ENCODE measurements at places on chromosomes 1 and 21.

DNA sequence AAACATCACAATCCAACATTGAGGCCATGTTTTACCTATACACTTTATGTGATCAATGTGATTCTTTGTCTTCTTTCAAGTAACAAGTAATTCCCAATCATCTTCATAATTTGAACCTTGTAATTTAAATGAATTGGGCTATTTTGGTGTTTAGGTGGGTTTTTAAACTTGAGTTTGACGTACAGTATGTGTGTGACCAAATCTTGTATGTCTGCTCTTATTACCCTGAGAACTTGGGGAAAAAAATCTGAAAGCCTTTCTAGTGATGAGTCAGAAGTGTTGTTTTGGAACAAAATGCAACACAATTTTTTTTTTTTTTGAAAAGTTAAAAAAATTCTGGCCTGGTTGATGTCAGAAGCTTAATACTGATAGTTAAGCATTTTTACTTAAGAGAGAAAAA lies 68.5 kb downstream of the HHAT start:
- no peak for DNase-seq

DNA sequence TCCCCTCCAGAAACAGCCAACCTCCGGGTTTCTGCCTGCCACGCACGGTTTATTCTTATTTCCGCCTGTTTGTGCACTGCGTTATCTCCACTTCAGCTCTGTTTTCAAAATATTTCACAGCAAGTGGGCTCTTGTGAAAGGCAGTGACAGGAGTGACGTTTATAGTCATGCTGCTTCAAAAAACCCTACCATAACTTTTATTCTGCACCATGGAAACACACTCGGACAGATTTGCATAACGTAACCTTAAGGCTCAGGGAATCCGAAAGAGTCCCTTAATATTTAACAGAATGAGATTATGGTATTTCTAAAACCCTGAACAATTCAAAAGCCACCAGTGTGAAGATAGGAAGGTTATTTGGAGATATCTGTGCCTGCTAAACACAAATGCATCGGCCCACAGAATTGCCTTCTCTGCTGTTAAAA lies 782 bp upstream of the SDE2 start:
- DNase-seq: peak; percentile 100

- no peak for DNase-seq
Measured at GRCh38 chr1:35398739-35399138, 130.2 kb downstream of the ZMYM4 start.

- DNase-seq: no peak
Measured at GRCh38 chr1:231147896-231148295, 14.0 kb upstream of the TRIM67 start.

- no peak for DNase-seq
Measured at GRCh38 chr1:245763873-245764331, 609.1 kb downstream of the KIF26B start.

GRCh38 chr1:178238722-178239510 lies 145.0 kb downstream of the RASAL2 start:
- no peak for DNase-seq

DNA sequence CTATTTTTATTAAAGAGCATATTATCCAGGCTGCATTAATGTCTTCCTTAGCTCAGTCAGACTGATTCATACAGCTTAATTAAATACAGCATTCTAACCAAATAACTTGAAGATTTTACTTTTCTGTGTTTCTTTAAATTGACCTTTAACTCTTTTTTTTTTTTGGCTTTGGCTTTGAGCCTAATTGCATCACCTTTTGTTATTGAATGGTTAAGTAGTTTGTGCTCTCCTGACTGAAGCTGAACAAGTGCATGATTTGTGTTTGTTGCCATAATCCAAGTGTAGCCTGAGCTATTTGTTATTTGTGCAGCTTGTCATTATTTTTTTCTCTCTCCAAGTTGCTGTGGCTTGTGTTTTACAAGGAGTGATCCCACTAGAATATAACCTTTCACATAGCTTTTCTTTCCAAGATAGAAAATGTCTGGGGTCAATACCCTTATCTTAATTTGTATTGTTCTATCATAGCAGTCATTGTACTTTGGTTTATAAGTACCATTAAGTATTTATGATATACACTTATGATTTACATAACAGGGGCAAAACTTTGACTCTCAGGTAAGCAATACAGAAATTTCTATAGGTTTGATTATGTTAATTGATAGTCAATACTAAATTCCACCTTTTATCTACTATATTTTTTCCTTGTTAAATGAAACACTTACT lies 31.6 kb downstream of the CDC14A start:
- DNase-seq: no peak

GRCh38 chr1:155910621-155911121 lies 478 bp downstream of the RIT1 start:
- no peak for DNase-seq

DNA sequence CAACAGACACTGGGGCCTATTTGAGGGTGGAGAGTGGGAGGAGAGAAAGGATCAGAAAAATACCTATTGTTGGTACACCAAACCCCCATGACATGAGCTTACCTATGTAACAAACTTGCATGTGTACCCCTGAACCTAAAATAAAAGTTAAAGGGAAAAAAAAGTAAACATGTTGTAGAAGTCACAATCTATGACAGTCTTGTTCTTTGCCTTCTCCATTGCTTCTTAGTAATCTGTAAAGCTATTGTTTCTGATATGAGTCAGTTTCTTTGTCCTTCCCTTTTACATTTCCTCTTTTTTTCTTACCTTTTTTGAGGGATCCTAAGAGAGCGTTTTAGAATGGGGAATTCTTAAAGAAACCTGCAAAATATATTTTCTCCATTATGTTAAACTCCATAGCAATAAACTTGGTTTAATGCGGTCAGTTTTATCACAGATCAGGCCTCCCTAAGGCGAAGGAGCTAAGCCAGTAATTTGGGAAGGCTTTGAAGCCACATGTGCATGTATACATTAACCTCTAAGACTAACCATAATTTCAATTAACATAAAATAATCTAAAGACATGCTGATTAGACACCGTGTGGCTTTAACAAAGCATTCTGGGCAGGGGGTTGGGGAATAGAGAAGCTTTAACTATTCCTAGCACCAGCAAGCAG lies 77.8 kb upstream of the C1orf105 start:
- no peak for DNase-seq

DNA sequence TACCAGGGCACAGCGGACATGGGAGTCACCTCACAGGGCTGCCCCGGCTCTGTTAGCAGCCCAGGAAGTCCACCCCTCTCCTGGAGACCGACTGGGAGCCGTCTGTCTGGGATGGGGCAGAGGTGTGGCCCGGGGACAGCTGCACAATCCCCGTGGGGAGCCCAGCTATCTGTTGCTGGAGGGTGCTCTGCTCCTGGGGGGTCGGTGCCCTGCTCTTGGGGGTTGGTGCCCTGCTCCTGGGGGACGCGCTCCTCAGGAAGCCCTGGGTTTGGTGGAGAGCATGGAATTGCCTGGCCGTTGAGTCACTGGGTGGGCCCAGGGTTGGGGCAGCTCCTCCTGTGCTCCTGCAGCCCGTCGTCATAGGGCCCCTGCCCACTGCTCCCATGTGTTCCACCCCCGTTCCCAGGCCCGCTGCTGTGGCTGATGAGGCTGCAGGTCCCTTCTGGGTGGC lies 39.3 kb downstream of the AGPAT3 start:
- no peak for DNase-seq

DNA sequence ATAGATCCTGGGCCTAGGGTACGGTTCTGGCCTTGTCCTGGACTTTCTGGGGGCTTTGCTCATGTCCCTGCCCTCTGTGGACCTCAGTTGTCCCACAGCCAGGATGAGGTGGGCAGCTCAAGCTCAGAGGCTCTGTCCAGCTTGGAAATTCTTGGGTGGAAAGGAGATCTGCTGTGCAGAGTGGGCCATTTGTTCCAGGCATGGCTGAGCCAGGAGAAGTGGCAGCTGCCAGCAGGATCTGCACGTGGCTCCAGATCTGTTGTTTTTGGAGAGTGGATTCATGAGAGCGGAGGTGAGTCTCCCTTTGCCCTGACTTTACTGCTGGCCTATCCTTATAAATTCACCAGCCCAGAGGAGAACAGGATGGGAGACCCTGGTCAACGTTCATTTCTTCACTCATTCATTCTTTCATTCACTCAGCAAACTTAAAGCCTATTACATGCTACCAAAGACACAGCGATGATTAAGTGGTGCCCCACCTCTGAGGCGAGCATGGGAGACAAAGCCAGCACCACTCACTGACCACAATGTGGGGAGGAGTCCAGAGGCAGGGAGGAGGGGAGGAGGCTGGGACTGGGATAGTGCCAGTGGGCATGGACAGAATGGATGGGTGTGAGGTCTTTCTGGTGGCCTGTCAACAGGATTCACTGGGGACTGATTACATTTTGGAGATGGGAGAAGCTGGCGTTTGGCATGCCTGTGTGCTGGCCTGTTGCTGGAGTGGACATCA lies 205.1 kb downstream of the TRABD2B start:
- DNase-seq: no peak

DNA sequence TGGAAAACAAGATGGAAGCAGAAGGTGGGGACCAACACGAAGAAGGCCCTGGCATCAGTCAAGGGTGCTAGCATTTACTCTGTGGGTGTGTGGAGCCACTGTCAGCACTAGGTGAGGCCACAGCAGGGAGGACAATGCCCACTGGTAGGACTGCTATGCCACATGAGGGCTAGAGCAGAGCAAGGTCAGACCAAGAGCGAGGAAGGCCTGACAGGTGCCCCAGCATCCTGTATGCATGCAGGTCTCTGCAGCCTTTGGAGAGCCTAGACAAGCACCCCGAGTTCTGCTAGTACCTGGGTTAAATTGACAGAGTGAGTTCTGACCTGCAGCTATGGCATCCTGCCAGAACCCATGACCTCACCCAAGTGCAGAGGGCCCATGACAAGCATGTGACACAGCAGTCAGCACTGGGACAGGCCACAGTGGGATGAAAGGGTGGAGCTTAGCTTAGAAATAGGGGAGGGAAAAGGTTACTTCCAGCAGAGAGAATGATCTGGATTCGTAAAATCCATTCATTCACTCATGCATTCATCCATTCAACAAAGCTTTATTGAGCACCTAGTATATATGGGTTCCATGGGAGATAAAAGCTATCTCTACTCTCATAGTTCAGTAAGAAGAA lies 9.0 kb upstream of the CSF1 start:
- DNase-seq: no peak

GRCh38 chr1:225882694-225883615 lies 775 bp upstream of the TMEM63A start:
- no peak for DNase-seq

DNA sequence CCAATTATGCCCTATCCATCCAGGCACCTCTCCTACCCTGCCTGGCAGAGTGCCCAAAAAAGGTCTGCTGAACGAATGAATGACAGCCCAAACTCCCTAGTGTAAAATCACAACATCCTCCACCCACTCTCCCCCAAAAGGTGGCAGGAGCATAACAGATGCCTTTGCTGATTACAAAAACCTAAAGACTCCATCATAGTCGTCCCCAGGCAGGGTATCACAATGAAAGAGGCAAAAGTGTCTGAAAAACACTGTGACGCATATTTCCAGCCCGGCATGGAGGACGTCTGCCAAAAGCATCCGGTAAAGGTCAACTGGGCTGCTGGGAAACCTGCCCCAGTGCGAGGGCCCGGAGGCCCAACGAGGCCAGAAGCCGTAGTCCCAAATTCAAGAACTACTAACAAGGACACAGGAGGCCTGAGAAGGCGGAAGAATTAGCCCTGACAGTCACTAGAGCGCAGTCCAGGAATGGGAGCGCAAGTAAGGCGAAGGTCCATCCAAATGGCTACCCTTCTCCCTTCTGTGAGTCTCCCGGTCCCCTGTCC lies 576 bp downstream of the SMIM12 start:
- no peak for DNase-seq

DNA sequence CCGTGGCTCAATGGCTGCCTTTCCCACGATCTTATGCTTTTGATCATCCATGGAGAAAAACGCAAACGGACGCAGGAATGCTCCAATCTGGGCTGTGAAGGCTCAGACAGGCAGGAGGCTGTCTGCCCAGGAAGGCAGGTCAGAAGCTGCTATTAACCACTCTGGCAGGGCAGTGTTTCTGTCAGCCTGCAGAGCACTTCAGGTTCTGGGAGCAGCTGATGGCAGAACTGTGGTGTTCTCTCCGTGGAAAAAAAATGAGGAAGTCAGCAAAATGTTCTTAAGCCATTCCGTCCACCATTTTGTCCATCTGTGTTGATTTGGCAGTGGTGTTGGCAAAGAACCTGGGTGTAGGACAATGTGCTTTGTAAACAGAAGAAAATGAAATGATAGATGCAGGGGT lies 91.7 kb downstream of the SIM2 start:
- DNase-seq: no peak

DNA sequence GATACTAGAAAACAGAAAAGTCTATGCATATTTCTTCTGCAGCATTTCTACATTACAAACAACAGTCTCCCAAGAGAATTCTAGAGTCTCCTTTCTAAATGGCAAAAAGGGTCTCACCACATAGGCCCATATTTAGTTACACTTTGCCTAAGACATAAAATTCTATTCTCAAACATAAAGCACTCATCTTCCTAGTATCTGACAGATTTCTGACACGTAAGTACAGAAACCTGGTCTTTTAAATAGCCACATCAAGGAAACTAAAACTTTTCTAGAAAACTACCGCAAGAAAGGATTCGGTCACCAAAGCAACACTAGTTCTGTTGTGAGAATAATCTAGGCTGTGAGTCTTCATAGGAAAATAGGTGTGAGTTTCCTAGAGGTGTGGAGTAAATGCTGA lies 33.6 kb upstream of the CTSK start:
- DNase-seq: no peak

DNA sequence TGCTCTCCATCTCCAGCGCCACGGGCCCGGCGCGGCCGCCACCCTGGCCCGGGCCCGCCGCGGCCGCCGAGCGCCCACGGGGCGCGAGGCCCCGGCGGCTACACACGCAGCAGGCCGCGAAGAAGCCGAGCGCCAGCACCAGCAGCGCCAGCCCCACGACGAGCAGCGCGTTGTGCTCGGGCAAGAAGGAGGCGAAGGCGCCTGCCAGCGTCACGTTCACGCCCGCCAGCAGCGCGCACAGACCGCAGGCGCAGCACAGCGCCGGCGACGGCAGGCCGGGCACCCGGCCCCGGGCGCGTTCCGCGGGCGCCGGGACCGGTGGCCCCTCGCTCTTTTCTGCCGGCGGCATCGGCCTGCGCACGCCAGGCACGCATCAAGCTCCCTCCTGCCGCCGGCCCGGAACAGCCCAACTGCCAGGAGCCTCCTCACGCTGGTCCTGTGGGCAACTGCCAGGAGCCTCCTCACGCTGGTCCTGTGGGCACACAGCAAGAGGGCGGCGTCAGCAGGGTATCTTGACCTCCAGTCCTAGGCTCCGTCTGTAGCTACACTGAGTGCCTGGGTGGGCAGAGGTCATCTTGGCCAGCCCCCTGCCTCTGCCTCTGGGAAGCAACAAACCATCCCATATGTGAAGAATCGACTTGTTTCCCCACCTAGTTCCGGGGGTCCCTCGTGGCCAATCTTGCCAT lies 18.1 kb downstream of the KNCN start:
- DNase-seq: no peak

GRCh38 chr1:199706826-199707606 lies 320.5 kb upstream of the NR5A2 start:
- no peak for DNase-seq

GRCh38 chr1:33578557-33579448 lies 106.4 kb downstream of the ZSCAN20 start:
- no peak for DNase-seq

DNA sequence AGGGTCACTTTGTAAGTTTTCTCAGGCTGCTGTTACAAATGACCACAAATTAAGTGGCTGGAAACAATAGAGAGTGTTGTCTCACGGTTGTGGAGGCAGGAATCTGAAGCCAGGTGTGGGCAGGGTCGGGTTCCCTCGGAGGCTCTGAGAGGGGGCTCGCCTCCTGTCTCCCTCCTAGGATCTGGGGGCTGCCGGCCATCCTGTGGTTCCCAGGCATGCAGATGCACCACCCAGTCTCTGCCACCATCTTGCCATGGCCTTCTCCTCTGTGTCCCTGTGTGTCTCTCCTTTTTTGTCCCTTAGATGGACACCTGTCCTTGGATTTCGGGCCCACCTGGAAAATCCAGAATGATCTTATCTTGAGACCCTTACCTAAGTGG lies 4.8 kb downstream of the TP73 start:
- DNase-seq: no peak
